Stimulated activated naive CD8-positive, alpha-beta T cell treated with anti-CD3 and anti-CD28 coated beads, Interleukin-15, amount 100 ng/mL, for 72 hours (primary cell): ENCODE measurements at places on chromosomes 3 and 15.

- DNase-seq, result no peak
Observed at GRCh38 chr3:45894015-45894414, 7.7 kb downstream of the CCR9 start.

DNA sequence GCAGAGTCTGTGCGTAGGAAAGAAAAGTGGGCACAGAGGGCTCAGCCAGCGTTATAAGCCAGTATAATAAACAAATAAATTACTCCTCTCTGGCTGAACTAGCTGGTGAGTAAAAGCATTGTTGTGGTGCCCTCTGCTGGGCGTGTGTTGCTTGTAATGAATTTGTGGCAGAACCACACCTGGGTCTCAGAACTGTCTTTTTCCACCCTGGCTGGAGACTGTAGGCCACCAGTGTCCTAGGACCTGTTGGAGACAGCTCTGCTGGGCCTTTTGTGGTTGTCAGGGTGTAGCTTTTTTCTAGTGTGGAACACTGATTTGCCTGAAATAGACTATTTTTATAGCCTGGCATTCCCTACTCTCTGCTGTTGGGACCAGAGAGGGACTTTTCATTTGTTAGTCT is 130.5 kb upstream of the EIF1B start:
- peak; percentile 42 for DNase-seq

DNA sequence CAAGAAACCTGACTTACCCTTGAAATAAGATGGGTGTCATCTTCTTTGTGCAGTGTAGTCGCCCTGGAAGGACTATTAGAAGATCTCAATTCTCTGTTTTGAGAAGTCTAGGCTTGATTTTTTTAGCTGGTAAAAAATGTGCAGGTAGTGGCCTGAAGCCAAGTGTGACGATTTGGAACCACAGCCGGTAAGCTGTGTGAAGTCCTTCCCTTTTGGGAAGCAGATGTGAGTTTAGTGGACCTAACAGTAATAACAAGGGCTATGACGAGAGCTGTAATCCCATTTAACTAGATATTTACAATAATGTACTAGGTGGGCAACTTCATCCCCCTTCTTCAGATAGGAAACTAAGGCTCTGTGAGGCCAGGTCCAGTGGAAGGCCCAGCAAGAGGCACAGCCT is 81.7 kb upstream of the MYZAP start:
- no peak for DNase-seq

GRCh38 chr3:186583831-186584230 is 13.3 kb downstream of the DNAJB11 start:
- no peak for DNase-seq

DNA sequence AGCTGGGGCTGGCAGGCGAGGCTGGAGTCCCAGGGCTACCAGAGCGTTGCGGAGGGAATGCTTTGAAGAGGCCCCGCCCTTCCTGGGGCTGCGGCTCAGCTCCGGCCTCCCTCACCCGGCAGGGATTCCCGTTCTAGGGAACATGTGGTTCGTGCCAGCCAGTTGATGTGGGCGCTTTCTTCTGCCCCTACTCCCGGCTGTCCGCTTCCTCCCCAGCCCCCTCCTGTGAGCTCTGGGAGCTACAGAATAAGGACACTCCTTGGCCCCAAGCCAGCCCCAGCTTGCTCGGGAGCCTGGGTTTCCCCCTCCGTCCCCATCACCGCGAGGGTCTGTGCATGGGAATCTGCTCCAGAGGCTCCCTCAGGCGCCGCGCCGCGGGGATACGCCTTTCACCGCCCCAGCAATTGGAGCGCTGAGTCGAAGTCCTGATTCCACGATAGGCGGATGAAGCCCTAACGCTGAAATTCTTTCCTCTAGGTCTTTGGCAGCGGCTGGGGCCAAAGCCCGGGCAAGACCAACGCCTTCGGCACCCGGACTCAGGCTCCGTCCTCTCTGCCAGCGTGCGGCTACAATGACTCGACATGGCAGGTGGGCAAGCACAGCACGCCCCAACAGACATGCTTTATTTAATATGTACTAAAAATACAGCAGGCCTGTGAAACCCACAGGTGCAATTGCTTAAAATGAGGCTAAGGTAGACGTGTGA is 69.5 kb downstream of the KLF15 start:
- no peak for DNase-seq

- DNase-seq, result no peak
Observed at GRCh38 chr15:63073497-63074172, 31.1 kb downstream of the TPM1 start.

DNA sequence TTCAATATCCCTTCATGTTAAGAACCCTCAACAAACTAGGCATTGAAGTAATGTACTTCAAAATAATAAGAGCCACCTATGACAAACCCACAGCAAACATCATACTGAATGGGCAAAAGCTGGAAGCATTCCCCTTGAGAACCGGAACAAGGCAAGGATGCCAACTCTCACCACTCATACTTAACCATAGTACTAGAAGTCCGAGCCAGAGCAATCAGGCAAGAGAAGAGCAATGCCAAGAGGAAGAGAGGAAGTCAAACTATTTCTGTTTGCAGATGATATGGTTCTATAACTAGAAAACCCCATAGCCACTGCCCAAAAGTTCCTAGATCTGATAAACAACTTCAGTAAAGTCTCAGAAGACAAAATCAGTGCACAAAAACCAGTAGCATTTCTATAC is 161.9 kb downstream of the UBE2E2 start:
- DNase-seq, result no peak

GRCh38 chr3:115646027-115646690 is 22.8 kb downstream of the GAP43 start:
- no peak for DNase-seq

DNA sequence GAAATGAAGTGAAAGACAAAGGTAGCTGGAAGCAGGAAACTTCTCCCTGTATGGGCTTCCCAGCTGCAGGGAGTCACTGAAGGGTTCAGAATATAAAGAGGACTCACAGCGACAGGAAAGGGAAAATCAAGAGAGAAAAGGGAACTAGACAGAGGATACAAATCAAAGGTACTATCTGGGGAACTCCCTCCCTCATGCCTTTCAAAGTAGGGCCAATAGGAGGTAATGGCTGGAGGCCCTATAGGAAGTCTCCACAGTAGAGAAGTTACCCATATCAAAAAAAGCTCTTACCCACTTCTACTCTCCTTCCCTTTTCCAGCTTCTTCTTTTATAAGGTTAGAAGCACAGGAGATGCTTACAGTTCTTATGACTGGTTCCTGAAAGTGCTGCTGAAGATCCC is 43.5 kb downstream of the FMN1 start:
- DNase-seq, result no peak

DNA sequence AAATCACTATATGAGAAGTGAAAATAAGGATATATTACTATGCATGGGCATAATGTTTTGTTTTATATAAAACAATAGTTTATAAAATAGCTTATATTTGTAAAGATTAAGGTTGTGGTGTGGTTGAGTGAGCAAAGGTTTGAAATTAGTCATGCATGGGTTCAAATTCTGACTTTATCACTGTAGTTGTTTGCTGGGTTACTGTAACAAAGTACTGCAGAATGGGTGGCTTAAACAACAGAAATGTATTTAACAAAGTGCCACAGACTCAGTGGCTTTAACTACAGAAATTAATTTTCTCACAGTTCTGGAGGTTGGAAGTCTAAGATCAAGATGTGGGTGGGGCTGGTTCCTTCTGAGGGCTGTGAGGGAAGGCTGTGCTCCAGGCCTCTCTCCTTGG is 184.8 kb upstream of the THRB start:
- DNase-seq, result no peak

- DNase-seq, result no peak
Observed at GRCh38 chr3:100880845-100881244, 112.4 kb downstream of the ABI3BP start.

DNA sequence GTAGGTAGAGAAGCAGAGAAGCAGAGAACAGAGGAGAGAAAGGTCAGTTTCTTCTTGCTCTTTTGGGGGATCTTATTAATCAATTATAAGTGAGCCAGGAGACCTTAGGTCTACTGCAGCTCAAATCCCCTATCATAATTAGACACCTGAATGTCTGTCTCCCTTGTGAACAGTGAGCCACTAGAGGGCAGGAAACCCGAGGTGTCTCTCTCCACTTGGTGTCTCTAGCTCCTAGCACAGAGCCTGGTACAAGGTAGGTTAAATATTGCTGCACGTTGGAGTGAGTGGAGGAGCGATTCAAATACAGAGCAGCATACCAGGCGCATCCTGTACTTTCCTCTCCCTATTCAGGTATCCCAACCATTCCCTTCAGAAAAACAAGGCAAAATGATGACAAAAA is 2.0 kb upstream of the ST8SIA2 start:
- peak; percentile 30 for DNase-seq

- no peak for DNase-seq
Observed at GRCh38 chr3:58526515-58526957, 10.5 kb downstream of the ACOX2 start.

DNA sequence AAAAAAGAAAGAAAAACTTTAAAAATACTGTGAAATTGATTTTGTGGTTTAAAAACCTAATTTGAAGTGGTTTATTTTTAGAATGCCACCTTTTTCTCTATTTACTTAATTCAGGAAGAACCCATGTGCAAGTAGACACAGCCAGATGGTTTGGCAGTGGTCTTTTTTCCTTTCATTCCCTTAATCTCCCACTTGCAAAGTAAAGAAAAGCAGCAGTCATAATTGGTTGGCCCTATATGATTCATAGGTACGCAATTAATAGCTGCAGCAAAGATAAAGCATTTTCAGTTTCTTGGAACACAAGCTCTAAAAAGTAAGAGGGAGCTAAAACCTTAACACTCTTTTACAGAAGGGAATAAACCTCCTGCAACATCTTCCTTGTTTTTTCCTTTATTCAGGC is 115.3 kb downstream of the MECOM start:
- DNase-seq, result no peak
